ENCODE measurements at places on chromosomes 11 and 22. TPM values are rescaled to one million over a fixed set of nuclear protein-coding genes. Genes with fewer than 3 reads are reported as not detected.

The DGCR8 gene
- polyA plus RNA-seq, result 2.4 TPM

The KRTAP5-10 gene
- polyA plus RNA-seq, result not detected

The SLC37A2 gene
- polyA plus RNA-seq, result 2.1 TPM

The CD3E gene
- 2.5 TPM for polyA plus RNA-seq

The DNAL4 gene
- polyA plus RNA-seq, result 10.6 TPM

The FGF19 gene
- not detected for polyA plus RNA-seq

The DRD4 gene
- not detected for polyA plus RNA-seq

The F2 gene
- not detected for polyA plus RNA-seq

The CYTH4 gene
- polyA plus RNA-seq, result 74.9 TPM

The RAB3IL1 gene
- polyA plus RNA-seq, result not detected

The PSMD13 gene
- polyA plus RNA-seq, result 193 TPM

The PRSS23 gene
- polyA plus RNA-seq, result 0.07 TPM

The OR8D1 gene
- polyA plus RNA-seq, result not detected

The FAM111A gene
- polyA plus RNA-seq, result 48.0 TPM

The ESAM gene
- polyA plus RNA-seq, result 20.0 TPM

The HORMAD2 gene
- not detected for polyA plus RNA-seq

The GRK3 gene
- polyA plus RNA-seq, result 5.9 TPM

The OR5AK2 gene
- not detected for polyA plus RNA-seq

The C22orf31 gene
- polyA plus RNA-seq, result not detected

The NPAT gene
- polyA plus RNA-seq, result 36.3 TPM

The WT1 gene
- polyA plus RNA-seq, result not detected

The SCGB1A1 gene
- polyA plus RNA-seq, result not detected

The POU2AF1 gene
- polyA plus RNA-seq, result 83.2 TPM

The TSSK2 gene
- polyA plus RNA-seq, result not detected

The KCNK4 gene
- polyA plus RNA-seq, result not detected

The MYOD1 gene
- not detected for polyA plus RNA-seq

The SLC22A6 gene
- polyA plus RNA-seq, result not detected

The TEX54 gene
- polyA plus RNA-seq, result 3.2 TPM

The NRXN2 gene
- polyA plus RNA-seq, result not detected

The TMEM126A gene
- 35.8 TPM for polyA plus RNA-seq

The KLHL35 gene
- not detected for polyA plus RNA-seq

The OR5AN1 gene
- polyA plus RNA-seq, result not detected

The OR51E1 gene
- not detected for polyA plus RNA-seq

The HMBS gene
- 26.8 TPM for polyA plus RNA-seq

The PHOX2A gene
- not detected for polyA plus RNA-seq

The MRPL23 gene
- 62.7 TPM for polyA plus RNA-seq

The PKDREJ gene
- 0.07 TPM for polyA plus RNA-seq

The OR51G2 gene
- not detected for polyA plus RNA-seq

The FDX1 gene
- polyA plus RNA-seq, result 19.6 TPM

The SVIP gene
- 26.9 TPM for polyA plus RNA-seq

The LMNTD2 gene
- polyA plus RNA-seq, result 3.0 TPM

The NTM gene
- not detected for polyA plus RNA-seq

The TRIM3 gene
- polyA plus RNA-seq, result 2.7 TPM

The FOLR1 gene
- not detected for polyA plus RNA-seq

Data from naive B cell (primary cell).